ENCODE measurements at places on chromosomes 7 and 10.

DNA sequence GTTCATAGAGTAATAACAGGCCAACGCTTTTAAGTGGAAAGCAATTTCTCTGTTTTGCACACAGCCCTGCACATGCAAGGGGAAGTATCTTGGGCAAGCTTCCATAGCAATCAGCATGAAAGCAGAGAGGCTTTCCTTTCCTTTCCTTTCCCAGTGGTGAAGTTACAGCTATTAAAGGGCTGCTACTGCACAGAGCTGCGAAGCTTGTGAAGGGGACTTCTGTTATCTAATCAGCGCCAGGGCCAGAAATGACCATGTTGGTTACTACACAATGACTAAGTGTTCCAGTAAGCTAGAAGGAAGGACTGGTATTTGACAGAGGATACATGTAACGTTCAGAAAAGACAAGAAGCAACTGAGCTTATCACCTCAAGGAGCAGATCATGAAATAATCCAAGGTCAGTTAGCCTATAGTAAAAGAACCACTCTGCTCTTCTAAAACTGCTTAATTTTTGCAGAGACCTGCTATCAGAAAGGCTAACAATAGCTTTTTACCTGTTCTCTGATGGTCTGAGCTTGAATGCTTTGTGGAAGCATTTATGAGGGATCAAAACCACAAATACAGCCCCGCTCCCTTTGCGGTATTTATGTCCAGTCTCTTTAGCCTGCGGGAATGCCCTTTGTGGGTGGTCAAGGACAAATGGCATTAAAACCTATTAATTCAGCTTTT is 45.9 kb downstream of the SGMS1 start:
- DNase-seq: no peak

DNA sequence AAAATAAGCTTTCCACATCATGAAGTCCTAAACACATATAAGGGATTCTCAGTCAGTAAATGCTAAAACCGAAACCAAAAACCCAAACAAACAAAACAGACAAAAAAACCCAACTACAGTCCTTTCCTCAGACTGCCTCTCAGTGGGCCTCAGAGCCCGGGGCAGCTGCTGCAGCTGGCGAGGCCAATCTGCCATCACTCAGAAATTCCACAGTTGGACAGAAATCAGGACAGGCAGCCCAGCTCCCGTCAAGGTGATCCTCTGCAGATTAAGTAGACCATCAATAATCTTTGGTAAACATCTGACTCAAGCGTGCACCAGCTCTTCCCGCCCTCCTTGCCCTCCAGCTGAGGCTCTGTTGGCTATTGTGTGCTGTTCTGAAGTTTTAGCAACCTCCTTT is 142.2 kb downstream of the ATXN7L1 start:
- DNase-seq: no peak

- no peak for DNase-seq
These were observed 276.5 kb downstream of the DGKB start for GRCh38 chr7:14626076-14626475.

DNA sequence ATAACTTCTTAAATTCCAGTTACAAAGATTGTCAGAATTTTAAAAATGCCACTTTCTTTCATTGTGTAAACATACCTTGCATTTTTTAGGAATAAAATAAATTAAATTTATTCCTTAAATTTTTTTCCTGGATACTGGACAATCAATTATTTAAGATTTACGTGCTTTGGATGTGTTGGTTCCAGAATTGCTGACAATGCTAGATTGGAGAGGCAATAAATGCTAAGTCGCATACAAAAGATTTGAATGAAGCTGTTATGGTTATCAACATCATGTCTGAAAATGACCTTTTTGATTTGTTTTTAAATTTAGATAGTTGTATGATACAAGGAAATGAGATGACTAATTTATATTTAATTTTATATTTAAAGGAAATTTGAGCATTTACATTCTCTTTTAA is 89.2 kb upstream of the SEMA3A start:
- DNase-seq: no peak

DNA sequence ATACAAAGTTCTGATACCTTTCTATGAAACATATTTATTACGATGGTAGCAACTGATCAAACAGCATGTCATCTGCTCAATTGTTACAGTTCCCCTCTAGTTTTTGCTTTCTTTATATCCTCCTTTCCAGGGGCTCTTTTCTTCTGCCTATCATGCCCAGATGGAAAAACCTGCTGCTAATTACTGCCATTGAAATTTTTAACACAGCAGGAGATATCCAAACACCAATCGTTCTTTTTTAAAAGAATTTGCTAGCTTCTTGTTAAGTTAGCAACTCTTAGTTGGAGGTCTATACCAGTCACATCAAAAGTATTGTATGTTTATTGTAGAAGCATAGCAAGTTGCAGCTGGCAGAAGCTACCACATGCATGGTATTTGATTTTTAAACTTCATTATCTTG is 768.5 kb downstream of the NXPH1 start:
- no peak for DNase-seq

DNA sequence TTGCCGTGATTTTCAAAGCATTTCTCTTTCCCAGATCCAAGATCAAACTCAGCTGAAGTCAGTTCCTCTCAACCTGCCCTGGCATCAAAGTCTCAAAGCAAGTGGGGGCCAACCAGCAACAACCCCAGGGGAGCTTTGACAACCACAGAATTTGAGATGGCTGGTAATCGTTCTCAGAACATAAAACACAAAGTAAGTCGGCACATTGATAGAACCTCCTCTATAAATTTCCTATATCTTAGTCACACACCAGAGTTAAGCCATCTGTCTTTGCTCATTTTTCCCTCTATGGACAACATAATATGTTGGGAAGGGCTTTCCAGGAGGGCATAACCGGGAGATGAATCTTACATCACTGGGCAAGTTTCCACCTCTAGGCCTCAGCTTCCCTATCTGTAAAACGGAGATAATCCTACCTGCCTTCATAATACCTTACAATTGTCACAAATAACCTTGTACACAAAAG is 1.2 kb upstream of the DNAJC9 start:
- DNase-seq: no peak

DNA sequence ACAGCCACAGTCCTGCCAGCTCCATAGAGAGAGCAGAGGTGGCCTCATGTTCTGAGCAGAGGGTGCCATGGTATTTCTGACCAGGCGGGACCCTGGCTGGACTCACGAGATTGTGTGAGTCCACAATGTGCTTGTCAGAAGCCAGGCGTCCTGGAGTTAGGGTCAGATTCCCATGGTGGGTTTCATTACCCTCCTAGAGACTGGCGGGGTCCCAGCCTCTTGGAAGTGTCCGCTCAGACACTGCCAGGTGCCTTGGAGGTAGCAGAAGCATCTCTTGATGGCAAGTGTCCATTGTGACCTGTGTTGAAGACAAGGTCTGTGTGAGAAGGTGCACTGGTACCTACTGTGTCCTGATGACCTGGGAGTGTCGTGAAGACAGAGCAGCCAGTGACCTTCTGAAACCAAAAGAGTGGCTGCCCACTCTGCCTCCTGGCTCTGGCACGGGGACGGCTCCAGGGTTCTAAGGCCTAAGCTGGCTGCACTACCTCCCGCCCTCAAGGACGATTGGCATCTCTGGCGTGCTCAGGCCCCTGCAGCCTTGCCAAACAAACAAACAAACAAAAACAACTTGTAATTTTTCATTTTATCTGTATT is 56.8 kb downstream of the MGMT start:
- DNase-seq: no peak

GRCh38 chr7:30470163-30470770 is 8.3 kb downstream of the NOD1 start:
- no peak for DNase-seq

DNA sequence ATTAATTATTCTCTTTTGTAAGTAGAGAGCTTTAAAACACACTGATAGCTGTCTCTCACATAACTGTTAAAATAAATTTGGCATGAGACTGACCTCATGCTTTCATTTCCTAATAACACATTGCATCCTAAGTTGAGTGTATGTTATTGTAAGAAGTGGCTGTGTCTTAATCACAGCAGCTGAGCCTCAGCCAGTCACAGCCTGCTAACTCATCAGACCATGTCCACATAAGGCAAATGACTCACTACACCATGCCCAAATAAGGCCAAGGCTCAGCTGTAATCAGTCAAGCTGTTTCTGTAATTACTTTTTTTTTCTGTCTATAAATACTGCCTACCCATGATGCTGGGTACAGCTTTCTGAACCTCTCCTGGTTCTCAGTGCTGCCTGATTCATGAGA is 860.9 kb downstream of the XPNPEP1 start:
- DNase-seq: no peak

- no peak for DNase-seq
These were observed 597.2 kb downstream of the TYW1 start for GRCh38 chr7:67593794-67594193.

- no peak for DNase-seq
These were observed 55.7 kb upstream of the IL6 start for GRCh38 chr7:22671177-22671879.

- DNase-seq: no peak
These were observed 145.5 kb downstream of the MYOF start for GRCh38 chr10:93336678-93337077.

- no peak for DNase-seq
These were observed 31.1 kb downstream of the TAX1BP1 start for GRCh38 chr7:27771111-27771510.

DNA sequence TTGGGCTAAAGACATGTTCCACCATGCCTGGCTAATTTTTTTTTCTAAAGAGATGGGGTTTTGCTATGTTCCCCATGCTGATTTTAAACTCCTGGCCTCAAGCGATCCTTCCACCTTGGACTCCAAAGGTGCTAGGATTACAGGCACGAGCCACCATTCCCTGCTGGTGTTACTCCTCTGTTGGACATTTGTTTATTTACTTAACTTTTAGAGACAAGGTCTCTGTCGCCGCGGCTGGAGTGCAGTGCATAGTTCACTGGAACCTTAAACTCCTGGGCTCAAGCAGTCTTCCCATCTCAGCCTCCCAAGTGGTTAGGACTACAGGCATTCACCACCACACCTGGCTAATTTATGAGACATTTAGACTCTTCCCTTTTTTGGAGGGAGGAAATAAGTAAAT is 38.9 kb downstream of the CCAR1 start:
- no peak for DNase-seq
